Naive thymus-derived CD8-positive, alpha-beta T cell (primary cell): ENCODE measurements at places on chromosomes 7 and 10. TPM values are rescaled to one million over a fixed set of nuclear protein-coding genes. Genes with fewer than 3 reads are reported as not detected.

- no peaks in the 10 kb centered on the region for H3K27me3 ChIP-seq
- DNase-seq = no peak
- no peak overlapping the region for H3K4me3 ChIP-seq
- H3K36me3 ChIP-seq = no peaks in the 10 kb centered on the region
- H3K27ac ChIP-seq = no peak overlapping the region
Observed at GRCh38 chr10:45136256-45136655, 135.5 kb downstream of the ZNF22 start.

DNA sequence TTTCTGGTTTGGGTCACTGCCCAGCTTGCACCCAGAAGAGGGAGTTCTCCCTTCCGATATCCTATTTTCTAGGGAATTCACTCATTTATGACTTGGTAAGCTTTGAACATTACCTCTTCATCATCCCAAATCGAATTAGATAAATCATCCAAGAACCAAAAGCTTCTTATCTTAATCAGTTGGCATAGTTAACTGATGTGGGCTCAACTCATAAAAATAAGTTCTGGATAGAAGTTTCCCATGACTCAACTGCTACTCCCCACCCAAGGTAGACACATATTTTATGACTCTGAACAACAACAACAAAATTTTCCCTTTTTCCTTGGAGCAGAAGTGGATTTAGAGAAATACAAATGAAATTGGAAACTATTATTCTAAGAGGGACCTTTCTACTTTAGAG is 102.9 kb upstream of the CCDC6 start:
- peaks cover 7% of the 10 kb centered on the region for H3K27me3 ChIP-seq
- H3K36me3 ChIP-seq = no peaks in the 10 kb centered on the region
- DNase-seq = no peak
- no peak overlapping the region for H3K27ac ChIP-seq
- no peaks in the 10 kb centered on the region for H3K4me1 ChIP-seq

Gene PALD1
- polyA plus RNA-seq = not detected

DNA sequence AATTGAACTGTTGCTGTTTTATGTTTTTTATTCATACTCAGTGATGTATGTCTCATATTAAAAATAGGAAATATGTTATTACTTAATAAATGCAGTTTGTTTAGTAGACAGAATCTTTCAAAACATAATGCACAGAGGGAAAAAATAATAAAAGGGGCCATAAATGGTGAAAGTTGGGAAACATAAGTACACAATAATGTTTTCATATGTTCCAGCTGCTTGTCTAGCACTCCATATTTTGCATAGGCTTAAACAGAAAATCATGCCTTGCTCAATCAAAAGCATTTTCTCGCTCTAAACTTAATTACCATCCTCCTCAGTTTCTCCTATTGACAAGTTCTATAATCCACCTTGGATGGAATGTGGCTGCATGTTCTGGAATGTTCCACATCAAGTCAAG is 333.2 kb downstream of the PLXNA4 start:
- peaks cover 7% of the 10 kb centered on the region for H3K27me3 ChIP-seq
- no peak overlapping the region for H3K4me3 ChIP-seq
- DNase-seq = no peak
- no peak overlapping the region for H3K27ac ChIP-seq
- no peaks in the 10 kb centered on the region for H3K36me3 ChIP-seq

DNA sequence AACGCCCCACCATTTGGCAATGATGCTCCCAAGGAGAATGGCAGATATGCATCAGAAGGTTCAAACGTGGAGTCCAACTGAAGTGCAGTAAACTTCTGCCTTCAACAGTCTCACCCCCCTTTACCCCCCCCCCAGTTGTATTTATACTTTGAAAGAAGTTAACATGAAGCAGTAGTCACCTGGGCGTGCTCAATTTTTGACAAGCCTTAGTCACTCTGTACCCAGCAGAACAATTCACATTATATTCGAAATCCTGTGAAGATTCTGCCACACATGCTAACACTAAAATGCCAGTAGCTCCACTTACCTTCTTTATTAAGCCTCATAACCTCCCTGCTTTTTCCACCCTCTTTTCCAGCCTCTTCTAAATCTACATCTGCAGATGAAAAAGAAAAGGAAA is 894 bp downstream of the ATXN7L1 start:
- DNase-seq = no peak
- H3K27me3 ChIP-seq = no peaks in the 10 kb centered on the region
- H3K4me3 ChIP-seq = peak overlapping the region; percentile 98
- peak overlapping the region; percentile 89 for H3K27ac ChIP-seq

Gene RASSF4
- 1.7 TPM for polyA plus RNA-seq

GRCh38 chr7:155558961-155559360 is 12.6 kb upstream of the CNPY1 start:
- peaks cover 7% of the 10 kb centered on the region for H3K27me3 ChIP-seq
- no peak for DNase-seq
- no peaks in the 10 kb centered on the region for H3K4me1 ChIP-seq
- H3K27ac ChIP-seq = no peak overlapping the region
